HCT116 (cell line): ENCODE measurements at places on chromosomes 16 and 17. TPM values are rescaled to one million over a fixed set of nuclear protein-coding genes. Genes with fewer than 3 reads are reported as not detected.
A peak's percentile ranks its signal among the peaks of the same experiment; 100 is the strongest.

The CCDC200 gene
- not detected for total RNA-seq

The MYH13 gene
- not detected for total RNA-seq

The USP43 gene
- total RNA-seq = 8.0 TPM

The APPBP2 gene
- 35.8 TPM for total RNA-seq

The B4GALNT2 gene
- total RNA-seq = not detected

The CDIP1 gene
- total RNA-seq = 7.2 TPM

The C16orf89 gene
- 0.49 TPM for total RNA-seq

DNA sequence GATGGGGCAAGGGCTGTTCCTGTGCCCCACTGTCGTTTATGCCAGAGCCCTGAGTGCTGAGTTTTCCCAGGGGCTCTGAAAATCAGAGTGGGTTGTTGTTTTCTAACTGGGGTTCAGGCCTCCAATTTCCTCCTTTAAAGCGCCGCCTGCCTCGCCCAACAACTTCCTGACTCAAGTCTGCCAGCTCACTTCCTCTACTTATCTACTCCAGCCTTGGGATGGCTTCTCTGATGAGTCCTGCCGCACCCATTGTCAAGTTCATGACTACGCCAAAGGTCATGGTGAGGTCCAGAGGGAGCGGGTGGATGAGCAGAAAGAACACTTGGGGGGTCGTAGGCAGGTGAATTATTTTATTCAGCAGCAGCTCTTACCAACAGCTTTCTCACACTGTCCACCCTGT, 104.7 kb downstream of the UTP18 start:
- H3K27ac ChIP-seq = no peak overlapping the region
- no peaks in the 10 kb centered on the region for H3K36me3 ChIP-seq
- H3K27me3 ChIP-seq = no peaks in the 10 kb centered on the region
- DNase-seq = no peak
- peaks cover 39% of the 10 kb centered on the region for H3K4me1 ChIP-seq

DNA sequence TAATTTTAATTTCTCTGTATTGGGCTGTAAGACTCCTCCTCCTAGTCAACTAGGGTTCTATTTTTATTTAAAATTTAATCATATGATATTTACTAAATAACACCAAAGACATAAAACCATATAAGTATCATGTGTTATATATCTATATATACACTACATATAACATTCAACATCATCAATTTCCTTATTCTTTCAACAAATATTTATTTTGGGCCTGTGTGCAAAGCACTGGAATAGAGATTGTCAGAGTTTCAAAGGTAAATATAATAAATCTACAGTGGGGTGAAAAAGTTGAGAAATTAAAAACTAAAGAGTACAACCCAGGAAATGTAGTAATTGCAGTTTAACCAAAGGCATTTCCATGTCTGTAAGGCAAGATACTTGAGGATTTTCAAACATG, 364.0 kb downstream of the CA10 start:
- H3K4me3 ChIP-seq = no peak overlapping the region
- no peak for DNase-seq
- H3K27ac ChIP-seq = no peak overlapping the region
- H3K4me1 ChIP-seq = no peaks in the 10 kb centered on the region
- no peaks in the 10 kb centered on the region for H3K36me3 ChIP-seq

- no peak overlapping the region for H3K27ac ChIP-seq
- no peak for DNase-seq
Measured at GRCh38 chr17:35944151-35944550, 638 bp upstream of the LYZL6 start.

- no peak overlapping the region for H3K4me3 ChIP-seq
- no peak overlapping the region for H3K27ac ChIP-seq
- no peaks in the 10 kb centered on the region for H3K4me1 ChIP-seq
- H3K36me3 ChIP-seq = no peaks in the 10 kb centered on the region
Measured at GRCh38 chr17:55806745-55807495, 56.1 kb downstream of the PCTP start.

- peaks cover 38% of the 10 kb centered on the region for H3K27me3 ChIP-seq
- H3K4me1 ChIP-seq = no peaks in the 10 kb centered on the region
- H3K27ac ChIP-seq = no peak overlapping the region
- H3K4me3 ChIP-seq = no peak overlapping the region
- DNase-seq = no peak
- H3K36me3 ChIP-seq = no peaks in the 10 kb centered on the region
Measured at GRCh38 chr16:86768999-86769398, 190.7 kb downstream of the FOXL1 start.

DNA sequence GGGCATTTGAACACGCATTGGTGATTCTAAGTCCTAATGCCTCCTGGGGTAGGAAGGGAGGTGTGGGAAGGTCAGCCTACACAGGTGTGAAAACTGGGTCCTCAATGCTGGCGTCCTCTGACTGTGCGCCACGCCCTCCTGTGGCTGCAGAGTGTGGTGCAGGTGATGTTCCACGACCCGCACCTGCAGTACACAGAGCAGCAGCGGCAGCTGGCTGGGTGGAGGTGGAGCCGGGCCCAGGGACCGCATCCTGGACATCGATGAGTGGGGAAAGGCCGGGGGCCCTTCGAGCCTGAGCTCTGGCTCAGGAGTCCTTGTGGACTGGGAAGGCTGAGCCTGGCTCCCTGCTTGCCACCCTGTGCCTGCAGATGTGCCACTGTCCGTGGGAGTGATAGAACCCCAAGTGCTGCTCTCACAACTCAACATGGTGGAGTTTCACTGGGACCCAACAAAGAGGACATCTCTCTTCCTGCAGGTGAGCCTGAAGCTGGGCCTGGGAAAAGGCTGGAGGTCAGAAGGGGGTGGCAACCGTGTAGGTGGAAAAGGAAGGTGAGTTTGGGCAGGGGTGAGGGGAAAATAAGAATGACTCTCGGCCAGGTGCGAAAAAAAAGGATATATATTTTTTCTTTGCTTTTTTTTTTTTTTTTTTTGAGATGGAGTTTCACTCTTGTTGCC, 14.0 kb upstream of the STAC2 start:
- no peak overlapping the region for H3K27ac ChIP-seq
- no peak overlapping the region for H3K4me3 ChIP-seq
- no peaks in the 10 kb centered on the region for H3K27me3 ChIP-seq
- DNase-seq = peak; percentile 59

DNA sequence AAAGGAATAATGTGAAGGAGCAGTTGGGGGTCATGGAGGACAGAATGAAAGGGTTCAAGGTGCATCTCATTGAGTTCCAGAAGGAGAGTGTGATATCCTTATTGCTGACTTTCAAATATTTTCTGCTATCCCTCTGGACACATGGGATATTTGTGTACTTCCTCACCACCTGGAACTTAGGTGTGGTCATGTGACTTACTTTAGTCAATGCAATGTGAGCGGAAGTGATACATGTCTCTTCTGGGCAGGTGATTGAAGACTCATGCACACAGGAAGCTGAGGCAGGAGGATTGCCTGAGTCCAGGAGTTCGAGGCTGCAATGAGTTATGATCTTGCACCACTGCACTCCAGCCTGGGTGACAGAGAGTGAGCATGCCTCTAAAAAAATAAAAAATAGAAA, 36.7 kb upstream of the TANC2 start:
- no peaks in the 10 kb centered on the region for H3K27me3 ChIP-seq
- H3K4me3 ChIP-seq = no peak overlapping the region
- no peak overlapping the region for H3K27ac ChIP-seq

GRCh38 chr17:67401106-67401505, 24.0 kb downstream of the PITPNC1 start:
- no peak for DNase-seq
- H3K4me1 ChIP-seq = no peaks in the 10 kb centered on the region; the same call in 1 of the 2 replicates
- no peak overlapping the region for H3K27ac ChIP-seq

DNA sequence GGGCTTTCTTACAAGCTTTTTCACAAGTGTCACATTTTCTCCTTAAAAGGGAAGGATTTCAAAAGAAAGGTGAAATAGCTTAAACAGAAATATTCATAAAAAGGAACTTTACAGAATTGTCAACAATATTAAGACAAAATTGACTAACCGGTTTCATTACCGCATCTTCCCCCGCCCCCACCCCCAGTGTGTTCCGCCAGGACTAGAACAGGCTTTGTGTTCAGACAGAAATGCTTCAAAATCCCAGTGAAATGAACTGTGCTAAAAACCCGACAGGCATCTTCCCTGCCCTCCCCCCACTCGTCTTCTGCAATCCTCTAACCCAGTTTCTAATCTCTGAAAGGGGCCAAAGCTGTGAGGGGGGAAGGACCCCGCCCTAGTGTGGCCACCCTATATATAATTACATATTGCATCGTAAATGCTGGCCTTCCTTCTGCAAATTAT, 990 bp upstream of the ROGDI start:
- H3K4me3 ChIP-seq = peak overlapping the region; percentile 62
- H3K36me3 ChIP-seq = peaks cover 18% of the 10 kb centered on the region; the same call in 1 of the 2 replicates
- H3K4me1 ChIP-seq = peaks cover 13% of the 10 kb centered on the region
- peak overlapping the region; percentile 89; the same call in 1 of the 2 replicates for H3K27ac ChIP-seq
- DNase-seq = no peak

- H3K27me3 ChIP-seq = no peaks in the 10 kb centered on the region
- H3K27ac ChIP-seq = peak overlapping the region; percentile 88
- DNase-seq = no peak
- peak overlapping the region; percentile 69 for H3K4me3 ChIP-seq
Measured at GRCh38 chr16:66551788-66552285, 539 bp upstream of the CKLF start.
